Diencephalon (tissue), 1 donor: ENCODE measurements at places on chromosomes 3 and 15. TPM values are rescaled to one million over a fixed set of nuclear protein-coding genes. Genes with fewer than 3 reads are reported as not detected.

The MOBP gene
- 0.92 TPM for total RNA-seq

The HIGD2B gene
- total RNA-seq: not detected

The DAZL gene
- total RNA-seq: 0.23 TPM

The SEMA5B gene
- total RNA-seq: 17.8 TPM

The LMAN1L gene
- total RNA-seq: not detected

The PPM1L gene
- total RNA-seq: 78.7 TPM

The SHC4 gene
- 10.1 TPM for total RNA-seq
